Activated CD4-positive, alpha-beta T cell treated with anti-CD3 and anti-CD28 coated beads, Interleukin-2, amount 50 U/mL, for 16 hours (primary cell): ENCODE measurements at places on chromosomes 7 and 10.
A peak's percentile ranks its signal among the peaks of the same experiment; 100 is the strongest.

DNA sequence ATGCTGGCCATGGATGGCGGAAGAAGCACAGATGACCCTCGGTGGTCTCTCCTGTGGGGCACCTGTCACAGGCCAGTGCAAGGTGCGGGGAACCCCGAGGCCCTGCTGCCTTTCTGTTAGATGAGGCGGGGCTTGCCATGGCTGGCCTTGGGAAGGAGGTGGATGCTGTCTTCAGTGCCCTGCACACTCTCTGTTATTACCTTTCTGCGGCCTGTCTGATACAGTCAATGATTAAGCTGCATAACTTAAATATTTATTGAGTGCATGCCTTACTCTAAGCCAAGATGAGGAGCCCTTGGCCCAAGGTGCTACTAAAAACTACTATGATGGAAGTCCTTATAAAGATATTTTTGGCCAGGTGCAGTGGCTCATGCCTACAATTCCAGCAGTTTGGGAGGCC is 36.7 kb upstream of the MNX1 start:
- DNase-seq = no peak

DNA sequence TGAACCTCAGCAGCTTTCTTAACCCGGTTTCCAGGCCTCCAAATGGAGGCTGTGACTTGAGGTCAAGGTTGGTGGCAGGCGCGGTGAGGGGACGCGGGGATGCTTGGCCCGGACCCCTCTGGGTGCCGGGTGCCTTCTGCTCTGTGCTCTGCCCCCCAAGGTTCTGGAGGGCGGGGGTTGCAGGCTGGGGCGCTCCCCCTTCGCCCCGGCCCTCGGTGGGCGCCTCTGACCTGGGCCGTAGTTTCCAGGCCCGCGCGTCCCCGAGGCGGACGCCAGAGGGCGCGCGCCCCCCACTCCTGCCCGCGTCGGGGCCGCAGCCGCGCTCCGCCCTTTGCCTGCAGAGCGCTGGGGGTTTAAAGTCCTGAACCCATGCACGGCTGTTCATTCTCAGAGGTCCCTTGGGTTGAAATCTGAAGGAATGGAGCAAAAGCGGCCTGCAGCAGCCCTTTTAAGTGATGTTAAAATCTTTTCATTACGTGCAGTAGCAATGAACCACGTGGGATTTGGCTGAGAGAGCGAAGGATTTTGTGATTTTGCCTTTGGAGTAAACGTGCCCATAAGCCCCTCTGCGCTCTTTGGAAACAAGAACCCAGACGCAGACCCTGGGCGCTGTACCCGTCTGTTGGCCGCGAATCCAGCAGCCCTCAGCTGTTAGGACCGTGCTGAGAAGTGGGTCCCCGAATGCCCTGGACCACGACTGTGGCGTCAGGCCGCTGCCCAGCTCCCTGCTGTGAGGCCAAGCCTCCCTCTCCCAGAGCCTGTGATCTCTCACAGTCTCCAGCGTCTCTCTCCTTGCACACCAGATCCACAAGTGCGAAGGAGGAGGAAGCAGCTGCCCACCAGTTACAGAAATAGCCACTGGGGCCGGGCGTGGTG is 135.0 kb downstream of the ACTR3B start:
- DNase-seq = peak; percentile 12

GRCh38 chr10:60208676-60209269 is 180.9 kb downstream of the ANK3 start:
- DNase-seq = peak; percentile 15

DNA sequence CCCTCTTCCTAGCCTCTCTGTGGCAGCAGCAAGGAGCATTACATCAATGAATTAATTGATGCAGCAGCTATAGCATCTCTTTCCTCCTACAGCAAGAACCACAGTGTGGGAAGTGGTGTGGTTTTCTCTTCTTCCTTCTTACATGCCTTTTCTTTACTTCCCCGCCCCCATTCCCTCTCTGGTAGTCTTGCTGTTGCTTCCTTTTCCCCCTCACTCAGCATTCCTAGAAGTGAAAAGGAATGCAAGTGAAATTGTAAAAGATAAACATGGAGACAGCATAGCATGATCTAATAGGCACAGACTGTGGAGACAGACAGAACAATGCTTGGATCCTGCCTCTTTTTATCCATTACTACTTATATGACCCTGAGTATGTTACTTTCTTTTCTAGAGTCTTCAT is 370.5 kb upstream of the BMPER start:
- DNase-seq = no peak

- DNase-seq = no peak
Observed at GRCh38 chr7:86942081-86942480, 117.4 kb downstream of the ELAPOR2 start.
